ENCODE measurements at places on chromosomes 11 and 22.

- no peak for DNase-seq
These were observed 19.6 kb upstream of the LIMK2 start for GRCh38 chr22:31192513-31192912.

GRCh38 chr11:113895367-113896155, 9.0 kb upstream of the HTR3B start:
- DNase-seq, result no peak

GRCh38 chr11:100585728-100586127, 101.4 kb upstream of the ARHGAP42 start:
- no peak for DNase-seq

DNA sequence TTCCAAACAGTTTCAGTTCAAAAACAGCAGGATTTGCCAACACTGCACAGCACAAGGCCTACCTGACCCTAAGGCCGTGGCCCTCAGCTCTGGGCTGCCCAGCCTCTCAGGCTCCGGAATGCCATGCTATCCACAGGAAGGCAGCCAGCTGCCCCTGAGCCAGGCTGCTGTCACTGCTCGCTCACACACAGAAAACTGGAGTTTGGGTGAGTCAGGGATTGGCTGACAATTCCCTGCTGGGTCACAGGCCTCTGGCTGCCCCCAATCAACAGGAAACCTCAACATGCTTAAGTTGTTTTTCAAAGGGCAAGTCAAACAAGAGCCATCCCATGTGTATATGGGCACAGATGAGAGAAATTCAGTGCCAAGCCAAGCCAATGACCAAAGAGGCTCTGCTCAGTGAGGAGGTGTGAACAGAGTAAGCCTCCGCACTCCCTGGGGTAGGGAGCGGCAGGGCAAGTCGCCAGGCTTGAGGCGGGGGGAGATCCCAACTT, 50.2 kb downstream of the RPL27A start:
- DNase-seq, result no peak

DNA sequence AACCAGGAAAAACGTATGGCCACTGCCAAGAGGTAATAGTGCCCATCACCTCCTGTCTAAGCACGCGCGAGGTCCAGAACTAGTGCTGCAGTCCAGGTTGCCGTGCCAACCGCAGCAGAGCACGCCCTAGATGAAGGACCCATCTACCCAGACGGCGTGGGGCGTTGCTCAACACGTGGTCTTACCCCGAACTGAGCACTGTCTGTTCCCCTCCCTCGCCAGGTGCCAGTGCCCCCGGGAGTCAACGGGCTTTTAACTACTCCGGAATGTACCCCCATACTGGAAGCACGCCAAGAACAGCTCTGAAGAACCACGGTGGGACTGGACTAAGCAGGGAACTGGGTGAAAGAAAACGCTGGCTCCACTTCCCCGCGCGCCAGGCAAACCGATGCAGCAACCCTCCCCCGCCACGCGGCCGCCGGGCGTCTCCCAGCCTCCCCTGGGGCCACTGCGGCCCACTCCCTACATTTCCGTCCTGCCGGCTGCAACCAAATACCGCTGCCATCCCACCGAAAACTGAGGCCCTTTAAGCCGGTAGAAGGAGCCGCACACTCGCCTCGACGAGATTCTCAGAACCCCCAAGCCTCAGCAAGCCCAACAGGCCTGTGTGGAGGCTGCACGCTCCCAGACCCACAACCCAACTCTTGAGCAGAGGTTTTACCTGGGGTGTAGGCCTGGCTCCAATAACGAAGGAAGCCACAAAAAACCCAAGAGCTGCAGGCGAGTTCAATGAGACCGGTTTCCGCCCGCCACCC, at the start of gene HSPA8:
TSS of gene HSPA8 (minus strand) at position 734 of the 755 bp plus-strand sequence. CDS start 812 bp downstream, outside the sequence.
- peak; percentile 40 for DNase-seq

GRCh38 chr22:20298803-20299745, 20.8 kb downstream of the DGCR6L start:
- DNase-seq, result peak; percentile 82

DNA sequence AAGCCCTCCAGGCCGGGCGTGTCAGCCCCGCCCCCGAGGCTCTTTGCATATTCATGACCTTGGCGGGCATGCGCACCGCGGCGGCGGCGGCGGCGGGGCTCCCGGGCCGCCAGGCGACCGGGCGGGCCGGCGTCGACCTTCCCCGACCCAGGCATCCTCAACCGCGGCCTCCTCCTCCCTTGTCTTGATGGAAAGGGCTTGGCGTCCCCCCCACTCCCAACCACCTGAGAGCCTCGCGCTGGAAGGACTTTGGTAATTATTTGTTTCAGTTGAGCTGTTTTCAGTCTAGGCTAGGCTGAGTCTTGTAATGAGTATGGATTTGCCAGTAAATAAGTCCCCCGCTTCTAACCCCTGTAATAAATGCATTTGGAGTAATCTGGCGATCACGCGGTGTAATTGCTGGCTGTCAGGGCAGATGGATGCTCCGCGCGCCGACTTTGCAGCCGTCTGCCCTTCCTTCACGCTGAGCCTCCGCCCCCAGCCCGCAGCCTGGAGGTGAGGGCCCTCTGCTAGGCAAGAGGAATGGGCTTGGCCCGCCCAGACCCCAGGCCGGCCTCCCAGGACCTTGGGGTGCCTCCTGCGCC, 25.2 kb downstream of the FLRT1 start:
- peak; percentile 24 for DNase-seq
